ENCODE measurements at places on chromosomes 1 and 21.

DNA sequence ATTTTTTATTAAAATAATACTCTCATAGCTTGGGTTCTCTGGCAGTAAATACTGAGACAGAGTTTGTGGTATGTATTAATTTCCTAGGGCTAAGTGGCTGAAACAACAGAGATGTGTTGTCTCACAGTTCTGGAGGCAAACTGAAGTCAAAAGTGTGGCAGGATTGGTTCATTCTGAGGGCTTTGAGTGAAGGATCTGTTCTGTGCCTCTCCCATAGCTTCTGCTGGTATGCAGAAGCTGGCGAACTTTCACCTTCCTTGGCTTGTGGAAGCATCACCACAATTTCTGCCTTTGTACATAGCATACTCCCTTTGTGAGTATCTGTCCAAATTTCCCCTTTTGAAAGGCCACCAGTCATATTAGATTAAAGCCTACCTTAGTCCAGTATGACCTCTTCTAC, 21.0 kb downstream of the RNPC3 start:
- DNase-seq, result no peak

DNA sequence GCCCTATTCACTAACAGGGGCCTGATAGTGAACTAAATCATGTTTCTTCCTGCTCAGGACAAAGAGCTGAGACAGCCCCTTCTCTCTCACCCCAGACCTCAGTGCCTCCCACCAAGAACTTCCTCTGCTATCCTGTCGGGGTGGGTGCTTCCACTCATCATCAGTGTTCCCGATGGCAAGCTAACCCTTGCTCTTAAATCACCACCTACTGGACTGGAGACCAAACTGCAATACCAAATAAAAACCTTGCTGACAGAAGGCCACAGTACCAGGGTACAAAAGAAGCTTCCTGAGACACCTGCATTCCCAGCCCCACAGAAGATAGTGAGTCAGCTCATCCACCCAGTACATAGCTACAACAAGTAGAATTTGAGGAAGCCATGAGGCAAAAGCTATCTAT, 799.5 kb downstream of the LTN1 start:
- DNase-seq, result no peak

DNA sequence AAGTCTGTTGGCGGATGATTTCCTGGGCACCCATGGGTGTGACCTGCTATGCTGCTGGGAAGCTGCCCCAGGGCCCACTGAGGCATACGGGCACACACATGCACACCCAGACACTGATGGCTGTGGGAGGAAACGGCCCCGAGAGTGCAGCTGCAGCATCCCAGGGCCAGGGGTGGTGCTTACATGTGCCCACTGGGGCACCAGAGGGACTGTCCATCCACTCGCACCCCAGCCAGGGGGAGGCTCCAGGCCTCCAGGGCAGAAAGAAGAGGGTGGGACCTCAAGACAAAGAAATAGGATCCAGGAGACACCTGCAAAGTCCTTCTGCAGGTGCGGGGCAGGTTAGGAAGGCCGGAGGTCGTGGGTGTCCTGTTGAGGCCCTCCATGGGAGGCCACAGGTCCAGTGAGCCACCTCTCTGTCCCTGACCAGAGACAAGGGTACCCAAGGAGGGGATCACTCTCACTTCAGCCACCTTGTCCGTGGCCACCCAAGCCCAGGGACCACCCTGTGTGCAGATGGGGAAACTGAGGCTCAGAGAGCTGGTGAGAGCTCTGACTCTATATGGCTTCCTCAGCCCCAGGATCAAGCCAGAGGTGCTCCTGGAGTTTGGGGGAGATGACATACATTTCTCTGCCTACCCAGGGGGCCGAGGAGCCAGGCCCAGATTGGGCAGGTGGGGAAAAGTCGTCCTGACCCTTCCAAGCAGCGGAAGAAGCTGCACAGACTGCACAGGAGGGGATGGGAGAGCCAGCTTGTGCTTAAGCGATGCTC, 57.1 kb downstream of the WNT9A start:
- peak; percentile 79 for DNase-seq

DNA sequence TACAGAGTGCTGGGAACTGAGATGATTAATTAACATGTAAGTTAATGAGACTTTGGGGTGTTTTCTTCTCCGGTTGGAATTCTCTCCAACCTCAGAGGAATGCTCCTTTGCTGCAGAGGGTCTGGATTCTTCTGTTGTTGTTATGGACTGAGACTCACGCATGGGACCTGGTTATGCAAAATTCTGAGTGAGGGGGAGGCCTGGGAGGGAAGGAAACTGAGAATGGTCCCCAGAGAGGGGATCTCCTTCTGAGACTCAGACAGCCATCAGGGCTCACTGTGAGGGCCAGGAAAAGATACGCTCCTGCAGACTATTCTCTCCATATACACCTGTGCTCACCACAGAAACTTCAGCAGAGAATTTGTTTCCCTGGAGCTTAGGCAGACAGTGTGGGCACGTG, 56.3 kb downstream of the HTR6 start:
- DNase-seq, result no peak

DNA sequence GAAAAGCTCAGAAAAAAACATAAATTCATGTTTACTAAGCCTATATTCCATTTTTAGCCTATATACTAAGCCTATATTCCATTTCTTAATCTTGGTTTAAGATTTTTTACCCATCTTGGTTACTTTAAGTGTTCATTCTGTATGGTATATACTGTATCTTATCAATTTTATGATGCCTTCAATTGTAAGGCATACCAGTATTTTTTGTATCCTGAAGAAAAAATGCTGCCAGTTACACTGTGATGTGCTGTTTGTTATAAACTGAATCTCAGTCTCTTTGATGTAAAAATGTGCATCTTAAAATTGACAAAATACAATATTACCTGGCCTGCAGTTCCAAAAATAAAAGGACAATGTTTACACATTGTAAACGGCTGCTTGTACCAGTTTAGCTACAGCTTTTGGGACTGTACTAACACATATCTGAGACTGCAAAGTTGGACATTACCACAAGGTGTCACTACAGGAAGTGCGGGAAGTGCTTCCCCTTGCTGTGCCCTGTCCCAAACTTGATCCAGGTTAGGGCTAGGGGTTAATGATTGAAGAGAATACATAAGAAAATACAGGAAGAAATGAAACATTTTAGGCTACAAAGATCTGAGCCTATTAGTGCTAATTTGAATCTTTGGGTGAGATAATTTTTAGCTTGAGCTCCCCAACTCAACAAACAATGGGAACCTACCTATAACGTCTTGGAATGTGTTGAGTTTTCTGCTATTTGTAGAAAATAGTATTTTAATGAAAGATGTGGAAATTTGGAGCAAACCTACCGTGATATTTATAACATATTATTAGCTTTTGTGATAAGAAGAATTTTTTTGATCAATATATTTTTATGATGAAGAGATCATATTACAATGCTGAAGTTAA, 108.9 kb downstream of the LBR start:
- DNase-seq, result no peak

DNA sequence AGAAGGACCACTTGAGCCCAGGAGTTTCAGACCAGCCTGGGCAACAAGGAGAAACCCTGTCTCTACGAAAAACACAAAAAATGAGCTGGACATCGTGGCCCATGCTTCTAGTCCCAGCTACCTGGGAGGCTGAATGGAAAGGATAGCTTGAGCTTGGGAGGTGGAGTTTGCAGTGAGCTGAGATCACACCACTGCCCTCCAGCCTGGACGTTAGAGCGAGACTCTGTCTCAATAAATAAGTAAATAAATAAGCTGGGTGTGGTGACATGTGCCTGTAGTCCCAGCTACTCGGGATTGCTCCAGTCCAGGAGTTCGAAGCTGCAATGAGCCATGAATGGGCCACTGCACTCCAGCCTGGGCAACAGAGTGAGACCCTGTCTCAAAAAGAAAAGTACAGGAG, 3.6 kb downstream of the AKR1A1 start:
- no peak for DNase-seq

DNA sequence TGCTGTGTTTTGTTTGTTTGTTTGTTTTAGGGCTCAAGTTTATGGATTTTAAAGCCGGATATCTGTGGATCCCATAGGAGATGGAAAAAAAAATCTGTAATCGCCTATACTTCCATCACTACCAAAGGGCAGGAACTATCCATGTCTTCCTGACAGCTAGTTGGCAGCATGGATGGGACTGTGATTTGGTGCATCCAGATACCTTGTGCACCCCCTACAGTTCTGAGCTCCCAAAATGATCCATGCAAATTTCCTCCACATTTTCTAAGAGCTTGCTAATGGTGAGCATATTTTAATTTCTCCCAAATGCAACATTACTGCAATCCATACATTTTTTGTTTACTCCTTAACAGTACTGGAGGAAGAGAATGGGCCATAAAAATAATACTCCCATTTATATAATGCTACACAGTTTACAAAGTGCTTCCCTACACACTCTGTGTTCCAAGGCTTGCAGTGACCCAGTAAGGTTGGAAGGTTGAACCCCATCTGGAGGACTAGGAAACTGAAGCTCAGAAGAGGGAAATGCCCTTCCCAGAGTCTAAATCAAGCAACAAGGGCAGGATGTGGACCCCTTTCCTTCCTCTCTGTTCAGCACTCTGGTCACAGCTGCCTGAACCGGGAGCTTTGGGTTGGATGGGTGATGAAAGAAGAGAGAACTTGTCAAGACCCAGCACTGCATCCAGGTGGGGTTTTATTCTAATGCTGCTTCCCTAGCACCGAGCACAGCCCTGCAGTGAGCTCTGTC, 48.0 kb downstream of the CAPN8 start:
- DNase-seq, result no peak

- DNase-seq, result no peak
Measured at GRCh38 chr21:28669321-28669720, 323.4 kb downstream of the LTN1 start.

GRCh38 chr1:116847688-116848531, 61.8 kb upstream of the PTGFRN start:
- DNase-seq, result no peak

DNA sequence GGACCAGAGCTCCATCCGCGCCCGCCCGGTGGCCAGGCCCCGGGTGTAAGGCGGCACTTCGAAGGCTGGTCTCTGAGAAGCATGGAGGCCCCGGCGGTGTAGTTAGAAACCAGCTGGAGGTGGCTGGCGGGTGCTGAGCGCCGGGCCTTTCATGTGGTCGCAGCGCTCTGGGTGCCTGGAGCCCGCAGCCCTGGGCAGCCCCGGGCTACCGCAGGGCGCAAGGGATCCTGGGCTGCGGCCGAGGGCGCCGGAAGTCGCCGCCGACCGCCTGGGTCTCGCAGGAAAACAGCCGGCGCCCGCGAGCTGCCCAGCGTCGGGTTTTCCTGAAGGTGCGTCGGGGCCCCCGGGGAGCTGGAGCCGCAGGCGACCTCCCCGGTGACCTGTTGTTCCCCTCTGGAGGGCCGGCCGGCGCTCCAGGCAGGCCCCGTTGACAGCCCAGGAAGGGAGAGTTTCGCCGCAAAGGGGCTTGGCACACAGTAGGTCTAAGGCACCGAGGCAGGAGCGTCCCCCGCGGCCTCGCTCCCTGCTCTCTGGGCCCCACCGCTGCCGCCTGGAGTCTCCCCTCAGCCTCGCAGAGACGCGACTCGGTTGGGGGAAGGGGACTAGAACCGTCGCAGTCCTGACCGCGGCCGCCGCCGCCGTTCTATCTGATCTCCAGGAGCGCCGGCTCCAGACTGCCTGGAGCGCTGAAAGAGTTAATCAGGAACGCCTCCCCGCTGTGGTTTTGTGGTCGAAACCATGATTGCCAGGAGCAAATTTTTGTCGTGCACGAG, 2.7 kb downstream of the GRHL3 start:
- no peak for DNase-seq

DNA sequence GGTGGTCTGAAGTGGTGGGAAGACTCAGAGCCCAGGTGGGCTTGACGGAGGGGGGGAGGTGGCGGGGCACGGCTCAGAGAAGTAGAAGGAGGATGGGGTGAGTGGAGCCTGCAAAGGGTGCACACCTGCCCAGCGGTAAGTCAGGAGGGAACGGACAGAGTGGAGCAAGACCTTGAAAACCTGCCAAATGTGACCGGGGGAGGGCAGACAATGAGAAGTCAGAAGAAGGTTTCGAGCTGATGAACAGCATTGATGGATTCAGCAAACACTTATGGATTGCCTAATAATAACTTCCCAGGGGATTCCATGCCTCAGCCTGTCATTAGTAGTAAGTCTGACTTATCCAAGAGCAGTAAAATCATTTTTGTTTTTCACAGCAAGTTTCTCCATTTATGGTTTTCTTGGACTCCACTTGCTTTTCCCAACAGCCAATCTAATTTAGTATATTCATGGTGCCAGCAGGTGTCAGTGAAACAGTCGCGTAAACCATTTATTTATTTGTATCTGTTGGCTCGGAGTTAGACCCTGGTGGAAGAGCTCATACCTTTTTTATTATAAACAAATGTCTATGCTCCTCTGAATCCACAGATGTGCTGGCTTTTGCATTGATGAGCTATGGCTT, 279.1 kb downstream of the PCP4 start:
- DNase-seq, result no peak

GRCh38 chr1:219177363-219177762, 3.7 kb downstream of the LYPLAL1 start:
- no peak for DNase-seq
